ENCODE measurements at places on chromosomes 11 and 22. TPM values are rescaled to one million over a fixed set of nuclear protein-coding genes. Genes with fewer than 3 reads are reported as not detected.

DNA sequence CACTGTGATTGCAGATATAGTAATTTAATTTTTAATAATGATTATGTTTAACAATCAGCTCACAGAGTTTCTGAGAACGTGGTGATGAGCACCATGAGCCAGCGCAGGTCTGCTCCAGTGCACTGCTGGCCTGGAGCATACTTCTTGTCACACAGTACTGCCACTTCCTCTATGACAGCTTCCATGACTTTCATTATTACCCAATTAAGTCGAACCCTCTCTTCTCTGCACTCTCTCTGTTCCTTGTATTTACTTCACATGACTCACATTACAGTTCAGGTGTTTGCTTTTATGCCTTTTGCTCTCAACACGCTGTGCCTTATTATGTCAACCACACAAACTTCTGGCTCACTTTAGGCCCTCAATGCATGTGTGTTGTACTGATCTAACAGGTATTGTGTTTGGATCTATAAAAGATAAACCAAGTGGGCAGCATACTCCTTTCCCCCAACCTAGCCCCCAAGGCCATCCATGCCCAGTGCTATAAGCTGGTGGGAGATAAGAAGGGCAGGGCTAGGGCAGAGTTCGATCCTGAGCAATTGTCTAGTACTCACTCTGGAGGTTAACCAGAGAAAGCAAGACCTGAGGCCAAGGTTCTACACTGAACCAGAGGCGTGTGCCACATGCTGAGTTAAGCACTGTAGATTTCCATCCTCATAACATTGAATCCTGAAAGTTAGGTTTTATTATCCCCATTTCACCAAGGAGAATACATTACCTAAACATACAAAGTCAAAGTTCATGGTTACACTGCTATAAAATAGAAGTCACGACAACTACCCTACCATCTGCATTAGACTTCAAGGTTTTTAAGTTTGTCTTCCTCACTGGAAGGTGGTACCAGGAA, 356.5 kb downstream of the INSC start:
- no peak for DNase-seq

DNA sequence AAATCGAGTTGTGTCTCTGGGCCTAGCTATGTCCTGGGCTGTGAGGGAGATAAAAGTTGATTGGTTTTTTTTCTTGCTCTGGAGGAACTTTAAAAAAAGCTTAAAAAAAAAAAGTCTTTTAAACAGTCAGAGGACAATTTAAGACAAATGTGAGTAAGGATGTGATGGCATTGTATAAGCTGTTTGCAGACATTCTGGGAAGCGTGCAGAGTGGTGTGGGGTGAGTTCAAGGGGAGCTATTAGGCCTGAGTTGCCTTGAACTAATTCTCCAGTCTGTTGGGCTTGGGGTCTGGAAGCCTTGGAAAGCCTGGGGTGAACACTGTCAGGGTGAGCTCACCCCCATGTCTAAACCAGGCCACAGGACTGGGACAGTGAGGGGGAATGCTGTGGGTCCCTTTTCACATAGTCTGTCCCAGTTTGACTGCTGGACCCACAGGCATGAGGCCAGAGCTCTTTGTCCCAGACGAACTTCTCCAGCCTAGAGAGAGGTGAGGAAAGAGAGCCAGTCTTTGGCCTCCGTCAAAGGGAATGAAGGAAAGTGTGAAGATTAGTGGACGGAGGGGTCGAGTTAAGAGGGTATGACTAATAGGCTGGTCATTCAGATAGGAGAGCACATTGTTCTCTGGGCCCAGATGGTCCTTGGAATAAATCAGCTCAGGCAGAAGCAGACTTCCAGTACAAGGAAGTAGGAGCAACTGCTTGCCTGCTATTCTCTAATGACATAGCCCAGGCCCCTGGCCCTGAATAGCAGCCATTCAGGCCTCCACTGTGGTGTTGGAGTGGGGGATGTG, 76.4 kb upstream of the NNMT start:
- no peak for DNase-seq

The KCNJ1 gene
- polyA plus RNA-seq: not detected

DNA sequence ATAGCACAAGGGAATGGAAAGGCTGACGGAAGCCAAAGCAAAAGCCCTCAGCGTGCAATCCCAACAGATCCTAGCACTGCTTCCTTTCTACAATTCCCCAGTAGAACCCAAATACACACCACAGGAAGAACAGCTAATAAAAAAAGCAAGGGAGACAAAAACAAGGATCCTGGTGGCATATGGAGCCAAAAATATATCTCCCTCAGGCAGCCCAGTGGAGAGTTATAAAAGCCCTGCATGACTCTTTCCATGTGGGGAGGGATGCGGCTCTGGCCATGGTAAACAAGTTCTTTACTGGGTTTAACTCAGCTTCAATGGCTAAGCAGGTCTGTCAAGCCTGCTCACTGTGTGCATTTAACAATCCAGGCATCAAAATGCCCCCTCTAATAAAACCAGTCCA, 88.1 kb downstream of the PIWIL4 start:
- no peak for DNase-seq

The SLC25A45 gene
- 3.4 TPM for polyA plus RNA-seq

The ACR gene
- 0.33 TPM for polyA plus RNA-seq

- DNase-seq: no peak
Observed at GRCh38 chr11:120304526-120304925, 20.6 kb upstream of the TLCD5 start.

The PAX6 gene
- not detected for polyA plus RNA-seq

DNA sequence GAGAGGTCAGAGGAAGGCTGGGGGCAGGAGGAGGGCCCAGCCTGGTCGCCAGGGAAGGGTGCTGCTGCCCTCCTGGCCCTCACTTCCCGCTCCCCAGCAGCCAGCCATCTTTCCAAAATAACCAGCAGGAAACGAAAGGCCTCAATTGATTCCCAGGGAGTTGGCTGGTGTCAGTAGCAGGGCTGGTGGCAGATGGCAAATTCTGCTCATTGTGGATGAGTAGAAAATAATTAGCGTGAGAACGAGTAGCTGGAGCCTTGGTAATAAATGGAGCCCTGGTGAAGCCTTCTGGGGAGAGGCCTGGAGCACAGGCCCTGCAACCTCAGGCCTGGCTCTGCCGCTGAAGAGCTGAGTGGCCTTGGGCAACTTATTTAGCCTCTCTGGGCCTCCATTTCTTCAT, 31.3 kb downstream of the DAGLA start:
- DNase-seq: no peak

DNA sequence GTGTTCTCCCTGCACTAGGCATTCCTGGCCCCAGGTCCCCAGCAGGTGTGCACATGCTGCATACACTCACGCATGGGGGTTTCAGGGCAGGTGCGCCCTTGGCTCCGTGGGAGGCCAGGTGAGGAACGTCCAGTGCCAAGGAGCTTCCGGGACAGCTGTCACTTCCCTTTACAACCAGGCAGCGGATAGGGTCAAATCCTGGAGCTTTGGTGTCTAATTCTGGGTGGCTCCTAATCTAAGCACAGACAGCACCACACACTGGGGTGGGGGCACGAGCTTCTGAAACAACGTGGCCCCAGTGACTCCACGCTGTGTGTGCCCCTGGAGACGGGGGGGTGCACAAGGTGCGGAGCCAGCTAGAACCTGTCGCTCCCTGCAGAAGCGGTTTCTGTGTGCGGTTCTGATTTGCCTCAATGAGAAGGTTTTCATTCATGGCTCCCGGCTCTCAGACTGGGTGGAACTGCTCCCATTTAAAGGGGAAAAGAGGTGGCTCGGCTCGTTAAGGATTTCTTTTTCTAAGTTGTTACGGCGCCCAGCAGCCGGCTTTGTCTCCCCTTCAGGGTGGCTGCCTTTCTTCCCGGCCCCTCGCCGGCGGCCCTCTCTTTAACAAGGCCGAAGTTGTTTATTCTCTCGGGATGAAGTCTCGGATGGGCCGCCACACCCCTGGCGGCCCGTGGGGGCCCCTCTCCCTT, 5.0 kb downstream of the CCND1 start:
- DNase-seq: no peak

- no peak for DNase-seq
Observed at GRCh38 chr11:134763030-134763388, 351.0 kb upstream of the B3GAT1 start.

The DDI1 gene
- polyA plus RNA-seq: not detected

- DNase-seq: no peak
Observed at GRCh38 chr11:68049509-68050370, 10.9 kb downstream of the TCIRG1 start.

The GGTLC3 gene
- polyA plus RNA-seq: not detected

The C11orf42 gene
- polyA plus RNA-seq: not detected

The MUC5AC gene
- polyA plus RNA-seq: not detected

DNA sequence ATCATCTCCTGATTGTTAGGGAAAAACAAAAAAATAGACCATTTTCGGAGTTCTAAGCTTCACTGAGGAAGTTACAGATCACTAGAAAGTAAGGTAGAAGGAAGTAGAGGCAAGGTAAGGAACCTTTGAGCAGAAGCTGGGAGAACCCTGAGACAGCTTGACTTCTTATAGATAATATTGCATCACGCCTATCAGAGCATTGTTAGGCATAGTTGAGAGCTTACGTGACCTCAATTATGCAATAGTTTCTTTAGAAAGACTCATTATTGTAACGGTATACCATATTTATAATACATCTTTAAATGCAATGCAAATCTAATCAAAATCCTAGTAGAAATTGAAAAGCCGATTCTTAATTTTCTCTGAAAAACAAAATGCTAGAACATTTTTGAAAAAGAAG, 4.9 kb downstream of the TBRG1 start:
- no peak for DNase-seq

DNA sequence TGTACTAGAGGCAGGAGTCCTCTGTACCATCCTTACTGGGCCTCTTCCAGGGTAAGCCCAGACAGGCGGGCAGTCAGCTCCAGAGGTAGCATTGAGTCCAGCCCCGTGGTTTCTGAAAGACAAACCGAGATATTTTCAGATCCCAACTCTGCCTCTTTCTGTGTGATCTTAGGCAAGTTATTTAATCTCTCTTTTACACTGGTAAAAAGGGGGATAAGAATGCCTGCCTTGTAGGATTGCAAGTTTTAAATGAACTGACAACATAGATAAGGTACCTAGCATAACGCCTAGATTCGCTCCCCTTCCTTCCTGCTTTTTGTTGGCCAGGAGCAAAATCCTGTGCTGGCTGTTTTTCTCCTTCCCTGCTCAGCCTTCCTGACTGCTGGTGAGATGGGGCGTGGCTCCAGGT, 56.4 kb upstream of the NNMT start:
- DNase-seq: no peak

- DNase-seq: no peak
Observed at GRCh38 chr11:86702220-86702983, 30.0 kb upstream of the ME3 start.

The EFEMP2 gene
- 46.6 TPM for polyA plus RNA-seq

DNA sequence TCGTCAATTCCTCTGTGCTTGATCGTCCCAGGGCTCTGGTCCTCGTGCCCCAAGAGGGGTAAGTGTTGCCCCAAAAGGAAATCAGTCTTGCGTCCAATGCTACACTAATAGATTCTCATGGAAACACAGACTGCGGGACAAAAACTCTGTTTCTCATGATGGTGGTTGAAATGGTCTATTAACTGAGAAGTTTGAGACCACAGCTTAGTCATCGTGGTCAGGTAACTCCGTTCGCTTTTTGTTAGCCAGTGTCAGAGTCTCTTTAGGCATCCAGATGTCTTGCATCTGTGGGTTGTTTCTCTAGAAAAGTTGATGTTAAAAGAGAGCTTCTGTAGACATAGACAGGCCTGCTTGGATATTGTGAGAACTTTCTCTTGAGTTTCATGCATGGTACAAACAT, 104.6 kb upstream of the SORL1-AS1 start:
- no peak for DNase-seq

- no peak for DNase-seq
Observed at GRCh38 chr11:46457021-46457420, 65.4 kb upstream of the CHRM4 start.

The OR52E8 gene
- not detected for polyA plus RNA-seq

The KCNQ1OT1 gene
- 0.43 TPM for polyA plus RNA-seq

The OR5D14 gene
- polyA plus RNA-seq: not detected

- no peak for DNase-seq
Observed at GRCh38 chr11:67031791-67032561, 9.0 kb downstream of the SYT12 start.

The C22orf23 gene
- polyA plus RNA-seq: 0.87 TPM

GRCh38 chr11:45336136-45336535, 50.0 kb upstream of the SYT13 start:
- DNase-seq: no peak

DNA sequence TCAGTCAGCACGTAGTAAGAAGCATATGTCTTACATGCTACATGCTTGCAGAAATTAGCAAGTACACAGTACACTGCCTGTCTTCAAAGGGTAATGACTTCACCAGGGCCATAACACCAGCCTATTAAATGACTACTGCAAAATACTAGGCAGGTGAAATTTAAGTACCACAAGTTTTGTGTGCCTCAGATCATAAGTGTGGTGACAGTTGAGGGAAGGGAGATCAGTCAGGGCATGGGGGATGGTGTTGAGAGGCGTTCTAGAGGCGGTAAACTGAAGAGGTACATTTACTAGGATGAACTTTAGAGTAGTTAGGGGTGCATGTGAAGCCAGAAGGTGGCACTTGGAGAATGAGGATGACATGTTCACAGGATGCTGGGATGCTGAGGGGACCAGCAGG, 22.0 kb downstream of the AMOTL1 start:
- no peak for DNase-seq

DNA sequence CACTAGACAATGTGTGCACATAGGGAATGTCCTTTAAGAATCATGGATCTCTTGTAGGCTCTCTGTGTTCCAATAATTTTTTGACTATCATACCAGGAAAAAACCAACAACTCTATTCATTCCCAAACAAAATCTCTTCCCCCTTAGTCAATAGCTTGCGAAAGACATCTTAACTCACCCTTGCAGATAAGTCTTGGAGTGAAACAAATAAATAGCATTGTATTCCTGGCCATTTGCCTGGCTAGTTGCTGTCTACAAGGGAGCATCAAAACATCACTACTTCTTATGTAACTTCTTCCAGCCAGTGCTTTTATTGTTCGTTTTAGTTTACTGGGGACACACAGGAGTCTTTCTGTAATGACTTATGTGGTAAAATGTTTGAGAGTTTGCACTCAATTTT, 29.4 kb downstream of the SCN3B start:
- no peak for DNase-seq

The APOBEC3A gene
- polyA plus RNA-seq: 0.10 TPM

The CASP5 gene
- polyA plus RNA-seq: 0.40 TPM

The BEST1 gene
- 4.0 TPM for polyA plus RNA-seq

The NAALAD2 gene
- polyA plus RNA-seq: 3.2 TPM

DNA sequence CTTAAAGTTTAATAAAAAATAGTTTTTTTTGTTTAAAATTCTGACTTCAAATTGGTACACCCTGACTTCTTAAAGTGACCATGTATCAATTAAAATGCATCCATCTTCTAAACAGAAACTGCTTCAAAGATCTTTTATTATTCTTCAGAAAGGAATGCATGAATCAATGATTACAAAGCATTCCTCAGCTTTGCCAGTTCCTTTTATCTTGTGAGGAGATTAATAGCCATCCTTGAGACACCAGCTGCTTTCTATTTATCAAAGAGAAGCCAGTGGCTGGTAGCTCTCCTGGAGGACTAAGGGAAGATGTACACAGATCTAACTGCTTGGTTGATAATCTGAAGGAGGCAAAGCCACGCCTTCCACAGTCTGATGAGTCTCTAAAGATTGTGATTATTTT, 2222.5 kb downstream of the LRRC4C start:
- DNase-seq: no peak
